ENCODE measurements at places on chromosomes 1 and 21. TPM values are rescaled to one million over a fixed set of nuclear protein-coding genes. Genes with fewer than 3 reads are reported as not detected.
A peak's percentile ranks its signal among the peaks of the same experiment; 100 is the strongest.

NBPF4 gene
- not detected for total RNA-seq

DNA sequence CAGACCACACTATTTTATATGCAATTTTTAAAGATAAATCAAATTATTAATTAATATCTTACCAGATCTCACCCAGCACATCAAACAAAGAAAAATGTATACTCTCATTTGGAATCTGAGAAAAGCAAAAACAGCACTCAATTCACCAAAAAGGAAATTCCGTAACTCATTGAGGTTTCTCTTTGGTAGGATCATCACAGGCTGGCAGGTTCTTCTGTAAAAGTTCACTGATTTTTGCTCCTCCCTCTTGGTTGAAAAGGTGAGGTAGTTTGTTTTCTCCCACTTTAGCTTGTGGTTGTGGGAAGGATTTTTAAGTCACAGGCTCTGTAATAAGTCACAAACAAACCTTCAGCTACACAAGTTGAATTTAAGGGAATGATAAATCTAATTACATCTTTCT lies at the start of gene LIPI:
TSS of gene LIPI (minus strand) at position 218 of the 400 bp plus-strand sequence. CDS start at position 108, 110 bp downstream.
- DNase-seq, result no peak

DNA sequence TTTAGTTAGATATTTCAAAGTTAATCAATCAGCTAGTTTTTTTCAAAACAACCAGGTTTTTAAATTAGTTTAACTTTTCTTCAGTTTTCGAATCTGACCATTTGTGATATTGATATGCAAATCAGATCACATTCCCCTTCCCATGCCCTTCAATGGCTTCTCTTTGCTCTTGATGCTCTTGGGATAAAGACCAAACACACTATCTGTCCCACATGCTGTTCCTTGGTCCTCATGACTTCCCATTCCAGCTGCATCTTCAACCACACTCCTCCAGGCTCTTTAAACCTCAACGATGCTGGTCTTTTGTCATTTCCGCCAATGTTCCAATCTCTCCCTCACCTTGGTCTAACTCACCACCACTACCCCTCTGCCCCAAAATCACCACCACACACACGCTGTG lies 285.8 kb downstream of the LMX1A start:
- no peak for DNase-seq

GRCh38 chr1:242813490-242814091 lies 289.1 kb upstream of the PLD5 start:
- DNase-seq, result no peak

DNA sequence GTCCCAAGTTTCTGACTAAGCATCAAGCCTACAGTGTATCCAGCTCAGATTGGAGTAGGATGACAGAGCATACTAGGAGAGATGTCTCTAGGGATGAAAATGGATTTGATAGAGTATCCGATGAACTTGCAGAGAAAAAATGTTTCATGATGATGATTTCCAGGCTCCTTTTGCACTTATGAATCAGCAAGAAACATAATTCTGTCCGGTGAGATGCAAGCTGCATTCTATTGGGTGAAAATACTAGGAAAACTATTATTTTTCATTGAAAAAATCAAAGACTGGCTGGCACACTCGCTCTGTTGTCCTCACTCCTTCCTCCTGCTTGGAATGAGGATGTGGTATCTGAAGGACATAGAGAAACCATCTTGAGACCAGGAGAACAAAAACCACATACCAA lies 35.4 kb upstream of the RAB3GAP2 start:
- DNase-seq, result no peak

DNA sequence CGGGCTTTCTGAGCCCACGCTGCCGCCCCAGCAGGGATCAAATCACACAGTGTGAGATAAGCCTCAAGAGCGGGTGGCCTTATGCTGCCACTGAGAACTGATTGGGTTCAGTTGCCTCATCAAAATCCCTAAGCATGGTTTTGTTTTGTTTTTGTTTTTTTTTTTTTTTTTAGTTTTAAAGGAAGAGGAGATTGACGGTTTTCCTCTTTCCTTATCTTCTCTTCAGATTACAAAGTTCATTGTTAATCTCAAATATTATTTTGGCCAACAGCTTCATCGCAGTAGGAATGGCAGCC lies 651 bp downstream of the COA6 start:
- no peak for DNase-seq

DNA sequence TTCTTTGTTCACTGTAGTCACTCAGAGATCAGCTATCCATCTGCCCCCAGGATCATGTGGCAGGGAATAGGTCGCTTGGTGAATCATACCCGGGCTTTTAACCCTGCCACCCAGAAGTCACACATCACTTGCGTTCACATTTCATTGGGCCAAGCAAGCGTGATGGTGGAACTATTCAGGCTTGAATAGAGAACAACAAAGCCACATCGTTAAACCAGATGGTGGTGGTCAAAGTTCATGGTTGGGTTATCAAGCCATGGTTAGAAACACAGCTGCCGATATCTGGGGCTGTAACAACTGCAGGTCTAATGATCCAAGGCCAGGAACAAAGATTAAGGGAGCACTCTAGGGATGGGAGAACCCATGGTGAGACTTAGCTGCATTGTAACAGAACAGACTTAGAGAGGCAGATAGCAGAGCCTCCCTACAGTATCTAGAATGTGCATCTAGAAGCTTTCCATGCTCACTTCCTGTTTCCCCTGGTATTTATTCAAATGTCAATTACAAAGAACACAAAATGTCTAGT lies 40.0 kb upstream of the PTPRC start:
- peak; percentile 10 for DNase-seq

DNA sequence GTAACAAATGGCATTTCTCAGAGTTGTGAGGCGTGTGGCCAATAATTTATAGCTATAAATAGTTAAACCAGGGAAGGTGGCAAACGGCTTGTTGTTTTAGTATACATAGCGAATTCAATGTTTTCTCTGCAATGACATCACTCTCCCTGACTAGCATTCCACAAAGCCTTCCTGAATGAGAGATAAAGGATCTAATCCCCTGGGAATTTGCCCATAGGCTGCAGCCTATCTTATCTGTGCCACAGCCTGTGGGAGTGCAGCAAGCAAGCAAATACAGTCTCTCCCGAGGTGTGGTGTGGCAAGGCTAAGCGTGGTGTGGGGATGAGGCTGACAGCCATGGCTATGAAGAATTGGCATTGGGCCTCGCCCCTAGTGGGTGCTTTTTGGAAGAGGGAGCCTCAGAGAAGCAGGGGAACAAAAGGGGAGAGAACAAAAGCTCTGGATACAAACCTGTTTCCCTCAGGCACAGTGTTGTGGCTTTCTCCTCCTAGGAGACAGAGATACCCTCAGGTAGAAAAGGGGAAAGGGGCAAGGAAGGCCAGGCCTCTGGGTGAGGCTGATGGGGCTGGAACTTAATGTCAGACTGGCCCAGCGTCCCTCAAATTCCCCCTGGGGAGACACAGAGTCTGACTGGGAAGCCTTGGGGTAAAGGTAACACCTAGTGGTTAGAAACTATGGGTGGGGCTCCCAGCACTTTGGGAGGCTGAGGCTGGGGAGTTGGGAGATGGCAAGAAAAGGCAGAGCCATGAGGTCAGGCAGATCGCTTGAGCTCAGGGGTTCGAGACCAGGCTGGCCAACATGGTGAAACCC lies 8.9 kb downstream of the TAGLN2 start:
- peak; percentile 84 for DNase-seq

DNA sequence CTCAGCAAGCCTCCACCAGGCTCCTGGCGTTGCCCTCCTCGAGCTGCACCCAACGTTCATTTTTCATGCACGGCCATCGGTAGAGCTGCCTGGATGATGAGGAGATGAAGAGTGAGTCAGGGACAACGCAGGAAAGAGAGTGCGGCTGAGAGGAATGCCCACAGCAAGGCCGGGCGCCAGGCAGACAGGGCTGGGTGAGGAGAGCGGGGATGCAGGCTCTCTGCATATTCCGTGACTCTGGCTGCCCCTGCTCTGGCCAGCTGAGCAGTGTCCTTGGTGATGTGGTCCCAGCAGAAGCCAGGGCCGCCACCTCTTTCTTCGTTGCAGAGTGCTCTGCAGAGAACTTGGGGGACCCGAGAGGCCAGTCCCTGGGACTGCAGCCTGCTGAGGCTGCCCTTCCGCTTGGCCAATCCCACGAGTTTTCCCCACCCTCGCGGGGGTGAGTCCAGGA lies 10.8 kb downstream of the UMODL1 start:
- peak; percentile 86 for DNase-seq

DNA sequence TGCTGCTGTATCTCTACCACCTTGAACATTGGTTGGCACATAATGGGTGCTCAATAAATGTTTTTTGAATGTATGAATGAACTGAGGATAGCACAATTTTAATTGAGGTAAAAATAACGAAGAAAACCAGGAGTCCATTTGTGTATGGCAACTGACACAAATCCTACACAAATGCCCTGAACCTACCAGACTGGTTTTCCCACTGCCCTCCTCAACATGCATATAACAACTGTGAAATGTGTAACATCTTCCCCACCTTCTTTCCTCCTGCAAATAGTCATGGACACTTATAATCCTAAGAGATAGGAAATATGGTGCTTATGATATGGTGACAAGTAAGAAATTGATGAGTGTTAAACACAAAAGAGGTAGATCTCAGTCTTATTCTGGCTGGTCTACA lies 9.9 kb upstream of the LMO4 start:
- no peak for DNase-seq

DNA sequence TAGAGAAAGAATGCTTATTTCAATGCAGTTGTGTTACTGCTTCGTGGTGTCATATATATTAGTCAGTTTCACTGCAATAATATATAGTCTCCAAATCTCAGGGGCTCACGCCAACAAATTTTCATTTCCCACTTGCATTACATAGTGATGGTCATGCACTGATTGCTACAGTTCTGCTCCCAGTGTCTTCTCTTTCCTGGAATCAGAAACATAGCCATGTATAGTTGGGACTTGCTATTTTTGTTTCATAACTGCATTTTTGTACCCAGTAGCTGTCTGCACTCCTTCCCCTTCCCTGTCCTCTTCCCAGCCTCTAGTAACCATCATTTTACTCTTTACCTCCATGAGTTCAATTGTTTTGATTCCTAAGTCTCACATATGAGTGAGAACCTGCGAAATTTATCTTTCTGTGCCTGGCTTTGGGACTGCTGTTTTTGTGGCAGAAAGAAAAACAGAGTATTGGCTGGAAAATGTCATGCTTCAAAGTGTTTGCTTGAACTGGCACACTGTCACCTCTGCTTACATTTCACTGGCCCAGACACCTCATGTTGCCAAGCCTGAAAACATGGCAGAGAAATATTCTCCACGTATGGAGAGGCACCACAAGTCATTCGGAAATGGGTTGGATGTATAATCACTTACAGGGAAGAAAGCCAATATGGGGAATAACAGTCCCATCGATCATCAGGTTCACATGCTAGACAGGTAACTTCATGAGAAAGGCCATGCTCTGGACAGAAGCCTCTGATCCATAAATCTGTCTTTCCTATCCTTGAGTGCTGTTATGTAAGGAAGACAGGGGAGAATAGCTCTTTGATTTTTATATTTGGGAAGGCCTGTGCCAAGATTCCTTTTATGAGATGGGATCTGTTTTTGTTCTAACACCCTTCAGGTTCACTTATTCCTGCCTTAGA lies 60.4 kb upstream of the BACH1 start:
- DNase-seq, result no peak

All from astrocyte (in vitro differentiated cells and primary cell).